ENCODE measurements at places on chromosomes 7 and 10.

GRCh38 chr7:134789967-134790685 is 10.7 kb downstream of the CALD1 start:
- no peak for DNase-seq

GRCh38 chr7:20222219-20222828 is 5.1 kb upstream of the MACC1 start:
- no peak for DNase-seq

DNA sequence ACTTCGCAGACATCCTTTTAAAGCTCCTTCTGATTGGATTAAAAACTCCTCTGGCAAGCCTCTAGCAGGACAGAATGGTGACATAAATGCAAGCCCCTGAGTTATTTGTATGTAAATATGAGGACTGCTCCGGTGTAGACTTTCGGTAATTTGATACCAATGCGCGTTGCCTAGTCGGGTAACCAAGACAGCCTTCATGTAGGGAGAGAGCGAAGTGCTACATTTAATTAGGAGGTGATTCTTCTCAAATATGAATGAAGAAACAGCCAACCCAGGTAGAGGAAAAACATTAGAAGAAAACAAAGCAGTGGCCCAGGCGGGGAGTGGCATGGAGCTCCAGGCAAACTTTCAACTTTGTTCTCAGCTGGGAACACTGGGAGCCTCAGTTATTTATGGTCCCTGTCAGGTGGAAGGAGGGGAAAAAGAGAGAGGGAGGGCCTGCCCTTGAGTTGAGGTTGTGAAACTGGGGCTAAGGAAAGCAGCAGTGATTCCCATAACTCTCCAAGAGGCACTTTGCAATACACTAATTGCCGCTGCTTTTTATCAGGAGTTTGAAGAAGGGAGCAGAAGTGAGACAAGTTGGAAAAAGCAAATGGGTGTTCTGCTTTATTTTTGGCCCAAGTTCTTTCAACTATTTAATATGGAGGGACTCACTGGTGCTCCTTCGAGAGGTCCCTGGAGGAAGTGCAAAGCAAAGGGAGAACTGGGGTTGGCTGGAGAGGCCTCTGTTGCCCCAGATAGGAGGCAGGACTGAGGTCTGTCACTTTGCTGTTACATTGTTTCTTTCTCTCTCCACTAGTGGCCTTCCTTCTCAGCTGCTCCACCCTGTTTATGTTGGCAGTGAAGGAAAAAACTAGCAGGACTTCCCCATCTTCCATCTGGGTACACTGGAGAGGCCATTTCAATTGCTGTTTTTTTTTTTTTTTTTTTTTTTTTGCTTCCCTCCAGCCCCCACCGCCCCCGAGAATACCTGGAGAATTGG is 234.6 kb upstream of the CCDC6 start:
- no peak for DNase-seq

DNA sequence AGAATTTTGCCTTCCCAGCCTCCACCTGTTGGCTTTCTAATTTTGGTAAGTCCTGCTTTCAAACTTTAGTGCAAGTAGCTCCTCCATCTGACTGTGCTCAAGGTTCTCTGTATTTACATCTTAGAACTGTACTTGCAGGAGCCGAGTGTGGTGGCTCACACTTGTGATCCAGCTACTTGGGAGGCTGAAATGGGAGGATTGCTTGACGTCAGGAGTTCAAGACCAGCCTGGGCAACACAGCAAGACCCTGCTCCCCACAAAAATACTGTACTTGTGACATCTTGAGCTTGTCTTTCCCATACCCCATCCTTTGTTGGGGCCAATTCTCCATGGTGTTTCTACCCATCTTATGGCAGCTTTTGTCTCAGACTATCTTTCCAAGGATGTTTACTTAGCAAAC is 4.7 kb upstream of the VDAC2 start:
- no peak for DNase-seq

DNA sequence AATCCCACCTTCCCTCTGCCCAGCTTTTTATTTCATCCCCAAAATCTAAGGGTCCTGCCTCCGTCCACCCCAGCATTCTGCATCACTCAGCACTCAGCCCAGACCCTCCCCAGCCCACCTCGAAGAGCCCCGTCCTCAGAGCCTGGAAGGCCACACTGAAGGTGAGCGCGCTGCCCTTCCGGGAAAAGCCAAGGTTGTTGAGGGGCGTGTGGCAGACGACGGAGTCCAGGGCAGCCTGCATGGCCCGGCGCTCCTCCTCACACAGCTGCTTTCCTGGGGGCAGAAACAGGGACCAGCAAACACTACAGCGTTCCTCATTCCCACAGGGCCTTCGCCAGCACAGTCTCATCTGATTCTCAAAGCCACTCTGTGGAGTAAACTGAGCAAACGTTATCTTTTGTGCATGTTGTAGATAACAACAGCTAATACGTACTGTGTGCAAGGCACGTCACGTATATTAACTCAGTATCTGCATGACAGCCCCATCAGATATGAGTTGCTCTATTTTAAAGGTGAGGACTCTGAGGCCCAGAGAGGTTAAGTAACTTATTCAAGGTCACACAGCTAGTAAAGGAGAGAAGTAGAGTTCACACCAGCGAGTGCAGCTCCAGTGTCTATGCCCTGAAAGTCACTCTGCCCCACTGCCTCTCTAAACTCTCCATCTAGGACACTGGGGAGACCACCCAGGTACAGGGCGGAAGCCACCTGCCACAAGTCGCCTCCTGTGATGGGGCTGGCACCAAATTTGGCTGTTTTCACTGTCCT is 2.8 kb downstream of the TRAPPC14 start:
- DNase-seq: no peak

- no peak for DNase-seq
Observed at GRCh38 chr10:17445400-17445998, 8.9 kb downstream of the ST8SIA6 start.

- no peak for DNase-seq
Observed at GRCh38 chr7:115233809-115234208, 311.9 kb downstream of the MDFIC start.

- no peak for DNase-seq
Observed at GRCh38 chr10:22346096-22346661, 883 bp downstream of the SPAG6 start.

GRCh38 chr10:112990271-112990670 is 40.2 kb downstream of the TCF7L2 start:
- DNase-seq: no peak

DNA sequence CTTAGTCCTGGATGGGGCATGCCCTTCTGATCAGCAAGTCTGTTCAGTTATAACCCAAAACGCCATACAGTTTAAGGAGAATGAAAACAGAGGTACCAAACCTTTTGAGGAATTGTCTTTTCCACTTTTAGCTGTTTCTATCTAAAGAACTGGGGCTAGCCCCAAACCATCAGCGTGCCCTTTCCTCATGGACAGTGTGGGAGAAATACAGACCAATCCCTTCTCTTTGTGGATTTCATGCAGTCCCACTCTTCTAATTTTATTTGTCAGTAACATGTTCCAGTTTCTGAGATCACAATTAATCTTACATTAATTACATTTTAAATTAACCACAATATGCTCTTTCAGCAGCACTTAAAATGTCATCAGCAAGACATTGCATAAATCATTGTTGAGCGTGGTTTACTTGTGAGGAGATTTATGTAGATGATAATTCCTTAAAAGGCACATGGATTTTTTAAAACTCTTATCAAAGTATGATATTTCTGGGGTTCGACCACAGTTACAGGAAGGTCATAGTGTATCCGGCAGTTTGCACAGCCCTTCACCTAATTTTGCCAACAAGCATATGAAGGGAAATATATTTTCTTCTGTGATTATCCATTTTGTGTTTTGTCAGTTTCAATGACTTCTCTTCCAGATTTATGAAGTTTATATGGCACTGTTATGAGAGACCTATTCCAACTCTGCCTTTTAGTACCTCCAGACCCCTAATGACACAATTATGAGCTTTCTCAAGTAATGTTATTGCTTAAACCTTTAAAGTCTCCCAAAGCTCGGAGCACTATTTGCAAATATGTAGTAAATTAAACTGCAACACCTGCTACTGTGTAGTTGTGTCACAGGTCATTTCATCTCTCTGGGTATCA is 868.4 kb upstream of the C7orf33 start:
- no peak for DNase-seq

- DNase-seq: no peak
Observed at GRCh38 chr7:8214244-8214824, 47.6 kb downstream of the ICA1 start.

DNA sequence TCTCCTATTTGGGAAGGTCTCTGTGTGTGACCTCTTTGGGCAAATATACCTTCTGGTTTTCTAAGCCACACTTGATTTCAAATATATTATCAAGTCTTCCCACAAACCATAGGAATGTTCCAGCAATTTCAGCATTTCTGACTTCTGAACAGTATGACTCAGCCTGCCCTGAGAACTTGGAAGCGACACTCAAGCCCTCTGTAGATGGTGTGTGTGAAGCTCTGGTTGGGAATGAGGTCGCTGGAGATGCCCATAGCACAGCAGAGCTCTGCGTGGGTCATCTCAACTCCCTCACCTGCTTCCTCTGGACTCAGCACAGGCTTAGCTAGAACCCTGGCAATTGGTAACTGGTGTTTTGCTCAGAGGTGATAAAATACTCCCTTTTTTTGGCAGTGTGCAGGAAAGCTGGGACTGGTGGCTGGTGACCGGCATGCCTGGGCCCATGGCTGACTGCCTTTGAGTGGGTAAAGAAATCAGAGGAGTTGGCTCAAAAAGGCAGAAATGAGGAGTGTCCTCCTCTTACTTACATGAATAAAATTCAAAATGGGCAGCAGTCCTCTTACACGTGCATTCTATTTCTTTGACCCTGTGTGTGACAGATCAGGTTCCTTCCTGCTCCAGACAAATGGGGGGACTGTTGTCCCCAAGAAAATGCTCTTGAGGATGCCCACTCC is 87.5 kb upstream of the NRP1 start:
- no peak for DNase-seq

DNA sequence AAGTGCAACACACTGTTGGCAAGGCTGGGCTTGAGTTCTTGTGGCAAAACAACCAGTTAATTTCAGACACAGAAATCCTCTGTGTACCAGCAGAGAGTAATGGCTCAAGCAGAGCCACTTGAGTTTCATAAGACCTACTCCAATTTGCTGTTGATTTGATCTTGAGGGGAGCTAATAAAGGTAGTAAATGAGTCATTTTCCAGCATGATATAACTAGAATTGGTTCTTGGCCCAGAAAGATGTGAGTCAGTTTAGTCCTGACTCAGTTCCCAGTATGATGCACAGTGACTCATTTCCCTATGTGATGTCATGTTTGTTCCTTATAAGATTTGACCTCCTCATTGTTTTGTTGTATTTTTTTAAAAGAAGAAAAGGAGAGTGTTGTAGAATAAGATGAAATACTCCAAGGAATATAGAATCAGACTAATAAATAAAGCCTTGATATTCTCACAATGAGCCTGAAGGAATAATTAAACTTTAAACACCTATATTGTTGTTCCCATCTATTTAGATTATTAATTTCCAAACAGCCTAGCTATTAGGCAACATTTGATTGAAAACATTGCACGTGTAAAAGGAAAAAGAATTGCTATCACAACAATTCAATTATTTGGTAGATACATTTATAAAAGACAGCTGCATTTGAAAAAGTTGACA is 186.2 kb downstream of the REEP3 start:
- DNase-seq: no peak

DNA sequence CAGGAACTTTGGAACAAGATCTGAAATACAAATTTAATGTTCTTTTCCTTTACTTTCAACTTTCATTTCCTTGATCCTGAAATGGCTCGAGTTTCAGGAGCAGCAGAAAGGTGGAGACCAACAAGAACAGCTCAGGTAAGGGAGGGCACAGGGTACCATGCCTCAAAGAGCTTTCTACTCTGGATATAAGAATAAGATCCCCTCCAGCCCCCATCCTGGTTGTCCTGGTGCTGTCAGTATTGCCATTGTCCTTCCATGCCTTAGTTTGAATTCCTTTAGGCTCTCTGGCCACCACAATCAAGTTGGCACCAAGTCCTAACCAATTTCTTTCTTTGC is 12.5 kb upstream of the CALU start:
- DNase-seq: no peak

- no peak for DNase-seq
Observed at GRCh38 chr7:8092140-8092539, 123.5 kb downstream of the GLCCI1 start.

GRCh38 chr7:48943279-48943990 is 19.1 kb downstream of the CDC14C start:
- DNase-seq: no peak

- no peak for DNase-seq
Observed at GRCh38 chr7:75985518-75986146, 8.8 kb downstream of the TMEM120A start.

DNA sequence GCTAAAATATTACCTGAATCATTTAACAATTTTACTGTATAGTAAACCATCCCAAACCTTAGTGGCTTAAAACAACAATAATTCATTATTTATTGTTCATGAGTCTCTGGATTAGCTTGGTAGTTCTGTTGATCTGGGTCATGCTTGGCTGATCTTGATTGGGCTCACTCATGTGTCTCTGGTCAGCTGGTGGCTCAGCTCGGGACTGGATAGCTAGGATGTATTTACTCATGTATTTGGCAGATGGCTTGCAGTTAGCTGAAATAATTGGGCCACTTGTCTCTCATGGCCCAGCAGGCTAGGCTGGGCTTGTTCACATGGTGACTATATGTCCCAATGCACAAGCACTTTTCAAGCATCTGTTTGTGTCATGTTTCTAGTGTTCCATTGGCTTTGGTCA is 262.8 kb downstream of the BBS9 start:
- no peak for DNase-seq

- DNase-seq: no peak
Observed at GRCh38 chr10:84706431-84706830, 378.0 kb downstream of the CCSER2 start.

GRCh38 chr10:87798082-87798481 is 19.9 kb downstream of the ATAD1 start:
- no peak for DNase-seq

DNA sequence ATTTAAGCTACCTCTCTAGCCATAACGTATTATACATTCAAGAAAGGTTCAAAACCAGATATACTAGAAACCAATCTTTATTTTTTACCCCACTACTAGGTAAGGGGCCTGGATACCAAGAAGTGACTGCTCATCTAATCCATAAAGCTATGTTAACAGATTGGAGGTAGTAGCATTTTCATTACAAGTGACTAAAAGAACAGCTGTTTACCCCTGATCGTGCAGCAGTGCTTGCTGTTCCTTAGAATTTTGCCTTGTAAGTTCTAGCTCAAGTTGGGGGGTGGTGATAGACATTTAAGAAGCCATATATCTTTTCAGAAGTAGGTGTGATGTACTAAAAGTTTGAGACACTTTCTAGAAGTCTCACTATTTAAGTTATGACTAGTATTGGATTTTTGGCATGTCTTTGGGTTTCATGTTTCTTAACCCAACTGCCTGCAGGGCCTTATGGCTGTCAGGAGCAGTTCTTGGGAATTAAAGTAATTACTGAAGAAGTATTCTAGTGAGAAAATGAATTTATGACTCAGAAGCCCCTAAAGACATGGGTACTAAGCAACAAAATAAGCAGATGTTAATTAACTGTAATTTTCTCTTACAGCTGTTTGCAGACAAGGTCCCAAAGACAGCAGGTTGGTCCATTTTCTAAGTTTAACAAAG is 2.3 kb downstream of the PPIA start:
- DNase-seq: no peak

- DNase-seq: peak; percentile 26
Observed at GRCh38 chr7:127322351-127322750, 69.6 kb upstream of the GRM8 start.
